ENCODE measurements at places on chromosomes 3 and 15.

GRCh38 chr15:67051088-67052045, 14.0 kb upstream of the SMAD3 start:
- no peak for DNase-seq

GRCh38 chr15:58582160-58582559, 150.4 kb downstream of the LIPC start:
- DNase-seq: no peak

DNA sequence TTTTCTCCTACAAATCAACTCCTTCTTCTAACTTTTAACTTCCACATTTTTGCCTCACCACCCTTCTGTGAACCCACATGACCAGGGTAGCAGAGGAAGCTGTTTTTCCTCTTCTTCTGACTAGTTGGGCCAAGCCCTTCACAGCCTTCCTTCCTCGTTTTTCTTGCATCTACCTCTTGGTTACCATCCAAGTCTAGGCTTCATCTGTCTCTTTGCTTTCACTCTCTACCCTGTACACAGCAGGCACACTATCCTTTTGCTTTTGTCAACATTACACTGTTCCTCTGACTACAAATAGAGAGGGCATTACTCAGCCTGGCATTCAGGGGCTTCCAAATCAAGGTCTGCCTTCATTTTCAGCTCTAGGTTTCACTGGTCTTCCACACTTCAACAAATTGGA, 22.0 kb downstream of the SLC9A9 start:
- DNase-seq: no peak

- DNase-seq: no peak
Observed at GRCh38 chr3:152559246-152559645, 275.7 kb upstream of the P2RY1 start.
